ENCODE measurements at places on chromosomes 2 and 18.

DNA sequence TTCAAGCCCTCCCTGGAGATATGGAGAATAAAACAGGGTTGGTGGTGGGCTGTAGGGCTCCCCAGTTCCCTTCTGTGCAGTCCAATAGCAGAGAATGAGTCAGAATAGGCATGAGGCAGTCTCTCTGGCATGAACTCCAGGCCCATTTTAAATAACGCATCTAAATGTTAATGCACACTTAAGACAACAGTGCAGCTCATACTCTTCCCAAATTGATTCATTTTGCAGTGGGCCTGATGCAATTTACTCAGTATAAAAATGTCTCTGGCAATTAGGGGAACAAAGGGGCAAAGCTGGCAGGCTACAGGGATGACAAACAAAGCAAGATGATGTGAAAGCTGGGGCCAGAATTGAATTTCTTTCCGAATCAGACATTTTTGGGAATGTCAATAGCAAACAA is 402.8 kb downstream of the CLIP4 start:
- no peak for DNase-seq

- no peak for DNase-seq
These were observed 43.3 kb downstream of the OSBPL1A start for GRCh38 chr18:24354278-24354677.

GRCh38 chr2:119022678-119023077 is 80.7 kb downstream of the MARCO start:
- no peak for DNase-seq

- peak; percentile 46 for DNase-seq
These were observed 56.5 kb downstream of the CIB4 start for GRCh38 chr2:26584656-26585055.

- DNase-seq, result no peak
These were observed 38.6 kb downstream of the MGAT4A start for GRCh38 chr2:98692090-98693054.

DNA sequence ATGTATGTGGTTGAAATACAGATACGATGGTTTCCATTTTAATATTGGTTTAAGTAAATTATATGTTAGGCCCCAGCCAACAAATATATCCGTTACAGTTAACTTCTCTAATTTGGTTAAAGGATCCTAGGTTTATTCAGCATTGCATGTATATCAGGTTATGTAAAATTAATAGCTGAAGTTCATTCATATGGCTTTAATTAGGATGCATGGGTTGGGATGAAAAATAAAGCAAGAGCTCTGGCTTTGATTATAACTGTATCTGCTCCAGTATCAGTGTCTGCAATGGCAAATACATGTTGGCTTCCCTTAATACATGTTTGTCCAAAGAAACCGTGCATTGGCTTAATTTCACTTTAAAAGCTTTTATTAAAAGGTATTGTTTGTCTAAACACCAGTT is 435.7 kb upstream of the SETBP1 start:
- no peak for DNase-seq

DNA sequence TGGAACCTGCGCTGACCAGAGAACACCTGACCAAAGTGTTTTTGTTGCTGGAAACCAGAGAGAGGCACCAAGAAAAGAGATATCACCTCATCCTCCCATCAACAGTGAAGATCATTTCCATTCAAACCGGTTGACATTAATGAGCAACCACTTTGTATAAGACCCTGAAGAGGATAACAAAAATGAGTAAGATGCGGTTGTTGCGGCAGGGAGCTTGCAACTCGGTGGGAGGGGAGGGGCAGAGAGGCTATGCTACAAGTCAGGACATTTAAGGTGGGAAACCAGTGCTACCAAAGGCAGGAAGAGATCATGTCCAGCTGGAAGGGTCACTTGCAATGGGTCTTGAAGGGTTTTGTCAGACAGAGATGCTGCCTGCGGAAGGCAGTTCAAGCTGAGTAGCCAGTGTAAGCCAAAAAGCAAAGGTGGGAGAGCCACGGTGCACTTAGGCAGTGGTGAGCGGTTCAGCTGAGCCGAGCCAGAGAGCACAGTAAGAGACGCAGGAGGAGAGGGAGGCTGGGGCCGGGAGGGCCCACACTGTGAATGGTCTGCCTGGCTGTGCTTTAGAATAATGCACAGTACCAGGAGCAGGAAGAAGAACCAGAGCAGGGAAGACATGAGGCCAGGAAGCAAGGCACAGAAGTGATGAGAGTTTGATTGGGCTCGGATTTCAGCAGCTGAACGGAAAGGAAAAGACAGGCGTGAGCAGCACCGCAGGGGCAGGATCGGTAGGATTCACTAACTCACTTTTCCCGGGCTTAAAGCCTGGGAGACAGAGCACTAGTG is 24.4 kb upstream of the DTNB start:
- DNase-seq, result peak; percentile 61

DNA sequence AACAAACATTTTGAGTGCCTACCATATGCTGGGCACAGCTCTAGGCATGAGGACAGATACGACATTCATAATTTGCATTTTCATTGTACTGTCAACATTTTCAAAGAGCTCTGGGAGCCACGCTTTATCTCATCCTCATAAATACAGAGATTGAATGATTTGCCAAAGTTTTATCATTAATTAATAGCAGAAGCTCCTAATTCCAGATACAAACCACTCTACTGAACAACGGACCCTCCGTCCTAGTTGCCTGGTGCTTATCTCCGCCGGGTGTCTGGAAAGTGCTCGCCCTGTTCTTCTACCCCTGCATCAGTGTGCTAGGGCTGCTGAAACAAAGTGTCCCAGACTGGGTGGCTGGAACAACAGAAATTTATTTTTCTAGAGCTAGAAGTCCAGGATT is 23.8 kb downstream of the SERTAD2 start:
- no peak for DNase-seq

DNA sequence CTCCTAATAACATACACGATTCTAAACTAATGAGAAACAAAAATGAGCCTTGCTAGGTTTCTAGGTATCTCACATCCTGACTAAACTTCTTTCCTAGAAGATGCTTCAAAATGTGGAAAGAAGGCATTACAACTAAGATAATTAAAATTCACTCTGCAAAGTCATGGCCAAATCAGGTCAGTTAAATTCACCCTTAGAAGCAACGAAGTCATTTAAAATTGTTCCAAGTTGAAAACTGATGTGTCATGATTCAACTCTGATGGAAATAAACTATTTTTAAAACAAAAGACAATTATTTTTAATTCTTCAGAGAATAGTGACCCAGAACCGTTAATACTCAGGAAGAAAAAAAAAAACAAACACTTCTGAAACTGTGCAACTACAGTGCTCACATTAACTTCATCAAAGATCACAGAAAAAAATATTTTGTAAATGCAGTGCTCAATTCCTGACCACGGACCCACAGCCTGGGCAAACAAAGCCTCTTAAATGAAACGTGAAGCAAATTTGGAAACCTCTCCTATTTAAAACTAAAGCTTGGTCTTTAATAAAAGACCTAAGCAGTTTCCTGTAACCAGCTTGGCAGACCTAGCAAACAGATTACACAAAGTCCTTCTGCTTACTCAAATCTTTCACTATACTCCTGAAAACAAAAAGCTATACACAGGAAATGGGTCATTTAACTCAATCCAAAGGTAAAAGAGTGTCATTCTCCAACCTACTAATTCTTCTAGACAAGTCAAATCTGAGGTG is 39.0 kb downstream of the CHN1 start:
- no peak for DNase-seq

- DNase-seq, result no peak
These were observed 6.1 kb upstream of the ST6GAL2 start for GRCh38 chr2:106892048-106892447.

- no peak for DNase-seq
These were observed 41.1 kb upstream of the C1GALT1C1L start for GRCh38 chr2:43717322-43717721.

GRCh38 chr2:98556344-98557033 is 51.8 kb downstream of the COA5 start:
- peak; percentile 2 for DNase-seq

GRCh38 chr2:112996635-112997034 is 8.6 kb upstream of the IL36A start:
- DNase-seq, result no peak

DNA sequence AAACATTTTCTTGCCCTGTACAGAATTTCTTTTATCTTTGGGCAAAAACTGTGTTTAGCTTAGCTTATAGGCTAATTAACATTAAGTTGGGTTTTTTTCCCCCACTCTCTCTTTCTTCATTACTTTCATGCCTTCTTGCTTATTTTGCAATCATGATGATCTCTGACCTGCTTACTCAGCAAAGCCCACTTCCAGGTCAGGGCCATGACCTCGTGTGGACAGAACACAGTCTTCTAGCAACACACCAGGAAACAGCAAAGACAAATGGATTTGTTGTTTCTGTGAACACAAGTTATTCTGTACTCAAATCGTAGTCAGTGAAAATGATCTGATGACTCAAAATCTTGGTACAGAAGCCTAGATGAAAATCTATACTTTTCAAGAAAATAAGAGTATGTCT is 60.7 kb downstream of the SPATS2L start:
- DNase-seq, result no peak
